ENCODE measurements at places on chromosomes 2 and 18. TPM values are rescaled to one million over a fixed set of nuclear protein-coding genes. Genes with fewer than 3 reads are reported as not detected.

ABCA12 gene
- 0.05 TPM for total RNA-seq

NT5C1B gene
- not detected for total RNA-seq

RAMP1 gene
- 19.5 TPM for total RNA-seq

NAT8 gene
- total RNA-seq, result not detected
